ENCODE measurements at places on chromosomes 13 and 19.

DNA sequence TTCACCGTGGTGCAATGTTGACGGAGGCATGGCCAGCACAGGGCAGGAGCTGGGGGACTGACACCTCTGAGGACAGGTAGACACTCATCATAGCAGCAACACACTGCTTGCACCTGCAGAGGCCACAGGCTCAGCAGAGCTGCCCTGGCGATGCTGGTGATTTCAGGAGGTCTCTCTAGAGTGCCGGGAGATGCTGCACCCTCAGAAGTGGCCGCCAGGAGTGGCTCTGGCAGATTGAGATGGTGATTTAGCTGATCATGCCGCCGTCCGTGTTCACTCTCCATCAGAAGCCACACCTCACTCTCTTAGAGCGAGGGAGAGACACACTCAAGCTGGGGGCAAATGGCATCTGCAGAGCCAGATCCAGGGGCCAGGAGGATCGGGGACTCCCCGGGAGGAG, 244.6 kb upstream of the SGCG start:
- DNase-seq: no peak

- no peak for DNase-seq
These were observed 805 bp downstream of the ZNF784 start for GRCh38 chr19:55623561-55623960.

DNA sequence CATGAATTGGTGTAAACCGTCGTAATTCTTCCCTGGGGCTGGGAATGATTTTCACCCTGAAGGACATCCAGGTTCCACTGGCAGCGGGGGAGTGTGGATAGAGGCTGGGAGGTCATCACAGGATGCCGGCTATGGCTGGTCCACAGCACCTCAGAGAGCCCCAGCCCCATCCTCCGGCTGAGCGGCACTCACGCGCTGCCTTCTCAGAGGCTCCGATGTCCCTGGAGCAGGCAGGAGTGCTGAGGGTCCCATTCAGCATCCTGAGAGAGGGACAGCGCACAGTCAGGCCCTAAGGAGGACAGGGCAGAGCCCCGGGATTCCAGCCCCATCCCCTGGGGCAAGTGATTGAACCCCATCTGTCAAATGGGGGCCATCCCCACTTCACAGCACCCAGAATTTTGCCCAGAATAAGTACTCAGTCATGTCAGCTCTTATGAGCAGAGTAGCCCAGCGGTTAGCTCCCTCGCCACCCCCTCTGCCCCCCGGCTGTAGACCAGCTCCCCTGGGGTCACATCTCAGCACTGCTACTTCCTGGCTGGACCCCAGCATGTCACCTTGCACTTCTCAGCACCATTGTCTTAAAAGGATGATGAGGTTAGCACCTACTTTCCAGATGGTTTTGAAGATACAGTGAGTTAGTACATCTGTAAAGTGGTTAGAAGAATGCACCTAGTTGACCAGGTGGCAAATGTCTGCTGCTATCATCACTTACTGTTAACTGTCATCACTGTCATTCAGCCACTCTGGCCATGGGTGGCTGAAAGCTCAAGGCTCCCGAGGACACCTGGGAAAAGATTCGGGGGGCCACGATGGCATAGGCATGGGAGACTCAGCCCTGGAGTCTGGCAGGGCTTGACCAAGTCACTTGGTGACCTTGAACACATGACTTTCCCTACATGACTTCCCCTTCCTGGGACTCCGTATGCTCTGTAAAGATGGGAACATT, 11.9 kb downstream of the GRAMD1A start:
- no peak for DNase-seq

DNA sequence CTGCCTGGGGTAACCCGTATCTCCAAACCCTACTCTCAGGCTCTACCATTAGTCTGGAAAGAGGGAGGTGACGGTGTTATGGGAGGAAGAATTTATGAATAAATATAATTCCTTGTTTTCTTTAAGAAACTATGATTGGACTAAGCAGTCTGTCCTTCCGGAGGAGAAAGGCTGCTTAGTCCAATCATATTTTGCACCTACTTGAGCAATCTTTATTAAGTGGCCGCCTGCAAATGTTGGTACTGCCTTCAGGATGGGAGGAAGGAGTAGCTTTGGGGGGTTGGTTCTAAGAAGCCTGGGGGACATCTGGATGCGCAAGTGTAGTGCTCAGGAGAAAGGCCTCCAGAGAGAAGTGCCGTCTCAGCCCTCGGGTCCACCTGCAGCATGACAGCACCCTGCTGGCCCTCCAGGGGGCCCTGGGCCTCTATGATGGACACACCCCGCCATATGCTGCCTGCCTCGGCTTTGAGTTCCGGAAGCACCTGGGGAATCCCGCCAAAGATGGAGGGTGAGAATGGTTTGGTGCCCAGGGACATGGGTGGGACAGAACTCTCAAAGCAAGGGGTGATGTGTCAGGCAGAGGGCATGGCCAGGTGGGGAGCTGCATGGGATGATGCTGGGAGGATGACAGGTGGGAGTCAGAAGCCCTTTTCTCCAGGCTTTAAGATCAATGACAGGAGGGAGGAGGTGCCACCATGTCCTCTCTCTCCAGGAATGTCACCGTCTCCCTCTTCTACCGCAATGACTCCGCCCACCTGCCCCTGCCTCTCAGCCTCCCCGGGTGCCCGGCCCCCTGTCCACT, 4.1 kb downstream of the ACP4 start:
- DNase-seq: no peak
